SJSA1 (cell line): ENCODE measurements at places on chromosomes 6 and 20.
A peak's percentile ranks its signal among the peaks of the same experiment; 100 is the strongest.

DNA sequence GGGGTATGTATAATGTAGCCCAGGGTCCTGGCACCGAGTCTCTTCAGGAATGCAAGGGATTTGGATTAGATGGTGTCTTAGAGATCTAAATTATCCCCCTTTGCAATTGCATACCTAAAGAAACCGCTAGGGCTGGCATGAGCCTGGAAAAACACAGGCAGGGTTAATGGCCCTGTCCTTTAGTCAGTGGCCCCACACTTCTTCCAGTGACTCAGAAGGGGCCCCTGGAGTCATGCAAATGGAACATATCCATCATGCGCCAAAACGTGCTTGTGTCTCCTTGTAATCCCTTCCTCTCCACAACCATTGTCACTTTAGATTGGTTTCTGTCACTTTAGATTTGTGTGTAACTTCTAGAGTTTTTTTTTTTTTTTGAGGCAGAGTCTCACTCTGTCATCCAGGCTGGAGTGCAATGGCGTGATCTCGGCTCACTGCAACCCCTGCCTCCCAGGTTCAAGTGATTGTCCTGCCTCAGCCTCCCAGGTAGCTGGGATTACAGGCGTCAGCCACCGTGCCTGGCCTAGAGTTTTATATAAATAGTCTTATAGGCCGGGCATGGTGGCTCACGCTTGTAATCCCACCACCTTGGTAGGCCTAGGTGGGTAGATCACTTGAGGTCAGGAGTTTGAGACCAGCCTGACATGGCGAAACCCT, 8.7 kb upstream of the MYBL2 start:
- DNase-seq, result no peak

GRCh38 chr6:34519971-34520644, 36.0 kb downstream of the SPDEF start:
- DNase-seq, result no peak

GRCh38 chr20:25321991-25322390, 68.6 kb downstream of the ABHD12 start:
- DNase-seq, result no peak

DNA sequence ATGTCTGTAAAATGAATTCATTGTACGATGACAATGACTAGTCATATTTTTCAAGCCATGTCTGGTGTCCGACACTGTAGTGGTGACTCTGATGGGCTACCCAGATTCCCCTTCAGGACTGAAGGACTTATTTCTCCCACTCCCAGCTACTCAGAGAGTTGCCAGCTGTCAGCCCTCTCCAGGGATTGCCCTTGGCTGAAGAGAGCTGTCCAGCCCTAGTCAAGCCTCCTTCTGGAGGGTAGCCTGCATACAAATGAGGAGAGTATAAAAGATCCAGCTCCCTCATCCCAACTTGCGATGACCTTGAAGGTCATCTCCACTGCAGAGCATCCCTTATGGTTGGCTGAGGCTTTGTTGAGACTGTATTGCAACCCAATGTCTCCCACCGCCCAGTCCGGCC, 29.9 kb downstream of the JPH2 start:
- no peak for DNase-seq

DNA sequence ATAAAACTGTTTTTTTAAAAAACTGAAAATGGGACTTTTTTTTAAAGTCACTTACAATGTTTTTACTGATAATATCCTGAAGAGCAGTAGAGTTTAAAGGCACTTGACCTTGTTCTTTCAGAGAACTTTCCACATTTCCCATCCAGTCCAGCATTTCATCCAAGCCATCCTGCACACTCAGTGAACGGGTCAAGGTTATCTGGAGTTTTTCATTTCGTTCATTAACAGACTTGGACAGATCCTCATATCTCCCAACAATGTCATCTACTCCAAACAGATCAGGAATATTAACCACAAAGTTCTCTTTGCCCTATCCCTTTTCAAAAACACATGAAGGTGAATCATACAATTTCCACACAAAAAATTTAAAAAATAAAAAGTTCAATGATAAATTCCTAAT, 69.1 kb downstream of the DST start:
- DNase-seq, result no peak

- DNase-seq, result no peak
These were observed 745 bp upstream of the AGPAT1 start for GRCh38 chr6:32176476-32177182.

DNA sequence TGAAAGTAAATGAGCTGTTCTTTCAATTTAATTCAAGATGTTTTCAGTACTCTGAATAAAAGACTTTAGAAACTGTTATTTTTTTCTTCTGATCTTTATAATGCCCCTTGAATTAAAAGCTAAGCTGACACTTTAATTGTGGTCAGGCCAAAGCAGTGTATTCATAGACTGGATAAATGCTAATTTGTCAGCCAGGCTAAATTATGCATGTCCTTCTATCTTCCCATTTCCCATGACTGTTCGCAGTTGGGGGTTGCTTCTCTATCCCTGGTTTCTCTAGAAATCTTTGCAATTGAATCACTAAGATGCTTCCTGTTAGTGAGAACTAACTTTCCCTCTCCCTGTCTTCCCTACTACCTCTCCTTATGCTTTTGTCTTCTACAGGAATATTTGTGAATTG, 396.2 kb downstream of the RFPL4B start:
- DNase-seq, result no peak

- peak; percentile 93 for DNase-seq
These were observed 95.3 kb downstream of the NFATC2 start for GRCh38 chr20:51447097-51447764.

DNA sequence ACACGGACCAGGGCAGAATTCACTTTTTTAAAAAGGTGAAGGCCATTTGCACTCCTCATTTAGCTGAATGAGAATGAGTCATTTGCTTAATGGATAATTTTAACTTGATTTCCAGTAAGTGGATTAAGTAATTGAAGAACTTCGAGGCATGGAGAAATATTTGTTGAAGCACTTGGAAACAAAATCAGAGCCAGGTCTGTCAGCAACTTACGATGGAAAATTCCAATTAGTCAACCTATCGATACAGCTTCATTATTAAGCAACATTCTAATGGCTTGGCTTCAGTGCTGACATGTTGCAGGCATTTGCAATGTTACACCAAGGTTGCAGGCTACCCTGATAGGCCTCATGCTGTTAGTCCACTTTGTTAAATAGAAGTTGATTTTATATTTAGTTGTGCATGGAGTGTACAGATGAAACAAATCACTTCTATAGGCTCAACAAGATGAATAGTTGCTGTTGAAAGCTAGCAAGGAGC, 423.5 kb upstream of the SLC35B3 start:
- no peak for DNase-seq

GRCh38 chr20:46438156-46438750, 31.8 kb upstream of the ELMO2 start:
- no peak for DNase-seq

- DNase-seq, result peak; percentile 84
These were observed 6.6 kb upstream of the ZNF184 start for GRCh38 chr6:27479319-27480182.

DNA sequence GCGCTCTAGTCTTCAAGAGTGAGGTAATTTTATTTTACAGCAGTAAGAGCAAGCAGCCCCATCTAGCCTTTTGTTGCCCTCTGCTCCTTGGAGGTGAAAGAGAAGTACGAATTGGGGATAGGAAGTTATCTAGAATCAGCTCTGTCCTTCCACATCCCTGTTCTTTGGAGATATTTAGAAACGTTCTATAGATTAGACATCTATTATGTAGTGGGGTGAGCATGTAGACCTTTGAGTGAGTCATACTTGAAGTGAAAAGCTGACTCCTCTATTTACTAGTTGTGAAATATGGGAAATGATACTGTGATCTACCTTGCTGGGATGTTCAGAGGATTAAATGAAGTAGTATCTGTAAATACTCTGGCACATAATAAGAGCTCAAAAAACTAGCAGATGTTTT, 36.0 kb upstream of the SLC35D3 start:
- DNase-seq, result no peak

DNA sequence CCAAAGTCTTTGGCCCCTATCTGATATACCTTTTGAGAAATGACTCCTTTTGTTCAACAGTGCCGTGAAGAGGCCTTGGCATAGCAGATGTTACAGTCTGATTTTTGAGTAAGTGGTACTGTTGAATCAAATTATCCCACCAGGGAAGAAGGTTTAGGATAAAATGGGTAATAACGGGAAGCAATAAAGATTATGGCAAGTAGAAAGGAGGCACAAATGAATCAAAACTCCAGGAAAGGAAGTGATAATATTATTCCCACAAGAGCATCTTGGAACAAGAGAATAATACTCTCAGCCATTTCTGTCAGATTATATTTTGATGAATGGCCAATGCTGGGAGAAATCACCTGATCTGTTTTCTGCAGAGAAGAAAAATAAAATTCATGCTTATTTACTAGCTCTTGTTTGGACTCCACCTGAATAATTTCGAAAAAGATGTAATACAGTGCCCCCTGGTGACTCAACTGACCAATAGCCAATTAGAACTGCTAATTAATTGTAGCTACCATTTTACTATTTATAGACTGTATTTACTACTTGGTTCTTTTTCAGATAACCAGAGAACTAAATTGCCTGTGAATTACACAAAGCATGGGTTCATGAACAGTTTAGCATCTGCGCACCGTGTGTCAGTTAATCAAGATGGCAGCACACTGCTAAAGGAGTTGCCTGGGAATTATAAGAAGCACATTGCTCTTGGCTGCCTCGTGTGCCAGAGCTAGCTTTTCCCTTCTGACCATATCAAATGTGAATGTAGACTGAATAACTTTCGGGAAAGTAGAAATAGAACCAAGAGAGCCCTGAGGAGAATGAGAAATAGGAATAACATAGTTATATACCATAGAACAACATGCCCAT, 78.5 kb upstream of the TRDN start:
- peak; percentile 10 for DNase-seq

DNA sequence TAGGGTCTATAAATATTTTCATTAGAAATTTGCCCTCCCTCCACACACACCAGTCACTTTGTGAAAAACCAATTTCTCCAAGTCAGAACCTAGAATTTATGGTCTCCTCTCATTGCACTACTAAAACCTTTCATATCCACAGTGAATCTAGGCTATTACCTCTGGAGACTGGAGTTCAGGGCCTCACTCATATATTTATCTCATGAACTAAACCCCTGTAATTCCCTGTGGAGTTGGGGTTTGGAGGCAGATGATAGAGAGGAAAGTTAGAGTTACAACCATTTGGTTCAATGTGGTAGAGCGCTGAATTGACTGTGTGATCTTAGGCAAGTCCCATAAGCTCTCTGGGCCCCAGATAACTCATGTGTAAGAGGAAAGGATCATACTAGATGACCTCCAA, 18.2 kb upstream of the CEP85L start:
- no peak for DNase-seq

GRCh38 chr20:23122321-23122720, 36.2 kb upstream of the CD93 start:
- DNase-seq, result no peak

DNA sequence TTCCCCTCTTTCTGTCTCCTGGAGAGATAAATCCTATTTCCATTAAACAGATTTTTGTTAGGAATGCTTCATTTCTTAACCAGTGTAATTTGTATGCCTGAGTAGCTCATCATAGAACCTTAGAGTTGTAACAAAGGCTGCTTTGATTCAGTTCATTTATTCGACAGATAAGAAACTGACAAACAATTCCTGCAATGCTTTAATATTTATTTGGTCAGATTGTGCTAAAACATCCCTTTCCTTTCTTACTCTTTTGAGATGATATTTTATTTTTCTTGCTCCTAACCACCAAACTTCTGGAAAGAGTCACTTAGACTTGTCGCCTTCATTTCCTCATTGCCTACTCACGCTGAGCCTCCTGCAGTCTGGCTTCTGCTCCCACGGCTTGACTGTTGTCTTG, 89.0 kb upstream of the SUPT3H start:
- no peak for DNase-seq

GRCh38 chr6:33161354-33162331, 30.6 kb downstream of the COL11A2 start:
- DNase-seq, result peak; percentile 72

GRCh38 chr20:37102571-37102970, 6.8 kb upstream of the RBL1 start:
- no peak for DNase-seq

GRCh38 chr6:99868074-99868702, 125.8 kb downstream of the MCHR2 start:
- DNase-seq, result peak; percentile 71

GRCh38 chr6:7115543-7116231, 7.9 kb downstream of the RREB1 start:
- no peak for DNase-seq

DNA sequence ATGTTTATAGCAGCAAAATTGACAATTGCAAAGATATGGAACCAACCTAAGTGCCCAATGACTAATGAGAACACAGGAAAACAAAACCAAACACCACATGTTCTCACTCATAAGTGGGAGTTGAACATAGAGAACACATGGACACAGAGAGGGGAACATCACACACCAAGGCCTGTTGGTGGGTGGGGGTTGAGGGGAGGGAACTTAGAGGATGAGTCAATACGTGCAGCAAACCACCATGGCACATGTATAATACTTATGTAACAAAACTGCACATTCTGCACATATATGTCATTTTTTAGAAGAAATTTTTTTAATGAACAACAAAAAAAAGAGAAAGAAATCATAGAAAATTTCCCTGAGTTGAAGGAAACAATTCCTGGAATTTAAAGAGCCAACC, 3.9 kb downstream of the EPM2A start:
- no peak for DNase-seq
